ENCODE measurements at places on chromosomes 6 and 20. TPM values are rescaled to one million over a fixed set of nuclear protein-coding genes. Genes with fewer than 3 reads are reported as not detected.

ID4 gene
- polyA plus RNA-seq: 10.1 TPM

PACRG gene
- polyA plus RNA-seq: 0.49 TPM

EEF1A2 gene
- 18.6 TPM for polyA plus RNA-seq

HEY2 gene
- 0.81 TPM for polyA plus RNA-seq

OXT gene
- polyA plus RNA-seq: 5.6 TPM

- DNase-seq: no peak
Measured at GRCh38 chr20:33868595-33868994, 57.4 kb downstream of the CHMP4B start.

- peak; percentile 5 for DNase-seq
Measured at GRCh38 chr6:87623248-87623647, 33.3 kb downstream of the ORC3 start.

DNA sequence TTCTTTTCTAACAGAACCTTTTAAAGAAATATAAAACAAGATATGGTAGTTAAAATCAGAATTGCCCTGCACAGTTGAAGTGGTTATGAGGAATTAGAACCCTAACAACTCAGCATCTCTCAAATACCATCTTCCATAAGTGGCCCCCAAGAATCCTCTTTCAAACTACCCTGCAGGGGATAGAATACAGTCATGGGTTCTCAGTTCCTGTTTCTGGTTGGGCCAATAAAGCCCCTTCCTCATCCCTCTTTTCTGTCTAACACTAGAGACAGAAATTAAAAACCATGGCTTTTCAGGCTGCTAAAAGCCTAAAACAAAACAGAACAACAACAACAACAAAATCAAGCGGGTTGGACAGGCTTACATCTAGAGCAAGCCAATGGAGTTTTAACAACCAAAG lies 6.7 kb upstream of the LCA5 start:
- DNase-seq: no peak

DNA sequence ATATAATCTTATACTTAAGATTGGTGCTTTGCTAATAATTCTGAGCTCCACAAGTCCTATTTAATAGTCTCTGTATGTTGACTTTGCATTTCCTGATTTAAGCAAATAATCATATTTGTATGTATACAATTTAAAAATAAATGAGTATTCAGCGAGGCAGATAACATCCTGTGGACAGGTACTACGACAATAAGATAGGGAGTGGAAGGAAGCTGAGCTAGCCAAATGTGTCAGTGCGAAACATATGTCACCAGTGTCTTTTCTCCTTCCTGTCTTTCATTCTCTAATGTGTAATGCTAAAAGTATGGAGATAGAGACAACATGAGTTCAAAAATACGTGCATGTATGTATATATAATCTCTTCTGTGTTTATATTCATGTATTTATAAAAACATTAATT lies 359.6 kb upstream of the KCNQ5 start:
- no peak for DNase-seq

GRCh38 chr6:122804962-122805485 lies 16.0 kb downstream of the SMPDL3A start:
- no peak for DNase-seq

DNA sequence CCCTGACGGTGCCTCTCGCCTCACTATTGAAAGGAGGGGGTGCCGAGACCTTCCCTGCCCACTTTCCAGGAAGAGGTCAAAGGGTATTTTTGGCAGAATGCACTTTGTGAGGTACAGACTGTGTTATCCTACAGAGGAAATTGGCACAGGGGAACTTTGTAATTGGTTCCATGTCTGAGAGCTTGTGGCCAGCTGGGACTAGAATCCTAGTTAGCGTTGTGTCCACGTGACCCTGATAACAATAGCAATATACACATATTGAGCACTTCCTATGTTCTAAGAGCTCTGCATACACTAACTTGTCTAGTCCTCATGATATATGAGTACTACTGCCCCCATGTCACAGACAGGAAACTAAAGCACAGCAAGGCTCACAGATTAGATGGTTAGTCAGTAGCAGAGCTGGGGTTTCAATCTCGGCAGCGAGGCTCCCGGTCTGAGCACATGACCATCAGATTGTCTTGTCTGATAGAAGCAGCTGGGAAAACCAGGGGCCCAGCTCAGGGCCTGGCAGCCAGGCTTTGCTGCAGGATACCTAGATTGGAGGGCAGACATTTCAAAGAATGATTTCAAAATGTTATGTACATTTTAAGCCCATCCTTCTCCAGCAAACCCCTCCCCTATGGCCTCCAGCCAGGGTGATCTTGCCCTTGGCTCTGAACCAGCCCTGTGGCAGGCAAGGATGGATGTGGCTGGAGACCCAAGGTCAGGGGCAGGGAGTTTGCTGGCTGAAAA lies 1.4 kb downstream of the MAPK13 start:
- DNase-seq: peak; percentile 97

DNA sequence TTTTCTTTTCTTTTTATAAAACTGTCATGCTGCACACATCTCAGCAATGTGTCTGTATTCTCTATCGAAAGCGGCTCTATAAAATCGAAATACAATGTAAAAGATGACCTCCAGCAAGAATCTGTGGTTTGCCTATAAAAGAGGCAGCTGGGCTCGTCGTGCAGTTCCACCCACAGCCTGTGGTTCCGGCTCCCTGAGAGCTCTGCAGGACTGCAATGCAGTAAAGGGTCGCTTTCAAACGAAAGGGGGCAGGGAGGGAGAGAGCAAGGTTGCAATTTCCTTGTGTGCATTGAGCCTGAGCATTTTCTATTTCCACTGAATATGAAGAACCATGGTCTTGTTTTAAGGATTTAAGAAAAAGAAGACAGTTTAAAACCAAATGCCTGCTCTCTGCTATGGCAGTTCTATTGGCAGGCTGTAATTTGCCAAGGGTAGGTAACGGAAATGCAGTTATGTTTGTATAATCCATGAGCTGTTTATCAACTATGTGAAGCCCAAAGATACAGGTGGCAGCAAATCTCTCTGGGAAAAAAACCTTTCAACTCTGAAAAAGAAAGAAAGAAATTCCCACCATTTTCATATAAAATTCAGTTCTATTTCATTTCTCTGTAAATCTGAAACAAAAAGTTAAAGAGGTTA lies 236.5 kb downstream of the HACE1 start:
- no peak for DNase-seq

- no peak for DNase-seq
Measured at GRCh38 chr6:20805021-20805420, 270.8 kb downstream of the CDKAL1 start.

DNA sequence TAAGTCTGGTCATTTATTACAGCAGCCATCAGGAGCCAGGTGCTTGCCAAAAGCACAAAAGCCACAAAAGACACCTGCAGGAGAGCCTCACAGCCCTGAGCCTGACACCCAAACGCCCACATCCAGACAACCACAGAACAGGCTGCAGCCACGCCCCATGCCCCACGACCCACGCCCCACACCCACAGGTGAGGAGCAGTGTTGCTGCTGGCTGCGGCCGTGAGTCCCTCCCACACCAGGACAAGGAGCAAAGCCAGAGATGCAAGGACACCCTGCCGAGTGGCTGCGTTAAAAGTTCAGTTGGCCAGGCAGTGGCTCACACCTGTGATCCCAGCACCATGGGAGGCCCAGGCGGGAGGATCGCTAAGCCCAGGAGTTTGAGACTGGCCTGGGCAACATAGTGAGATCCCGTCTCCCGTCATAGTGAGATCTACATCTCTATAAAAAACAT lies 43.0 kb downstream of the SLC2A4RG start:
- DNase-seq: no peak

DNA sequence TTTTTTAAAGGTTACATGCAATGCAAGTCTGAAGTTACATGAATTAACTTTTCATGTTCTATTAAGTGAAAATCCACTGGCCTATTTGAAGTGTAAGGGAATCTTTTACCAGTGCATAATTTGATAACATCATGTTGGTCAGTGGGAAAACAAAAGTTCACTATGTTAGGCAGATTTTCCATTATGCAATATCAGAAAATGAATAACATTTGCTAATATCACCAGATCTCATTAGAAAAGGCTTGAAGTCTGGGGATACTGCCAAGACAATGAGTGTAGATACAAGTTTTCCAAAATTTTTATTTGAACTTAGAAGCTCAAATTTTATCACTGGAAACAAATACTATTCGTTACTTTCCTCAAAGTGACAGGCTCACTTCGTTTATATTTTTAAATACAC lies 296.4 kb upstream of the CDH4 start:
- no peak for DNase-seq

- no peak for DNase-seq
Measured at GRCh38 chr6:142009647-142010046, 123.1 kb upstream of the GJE1 start.

DNA sequence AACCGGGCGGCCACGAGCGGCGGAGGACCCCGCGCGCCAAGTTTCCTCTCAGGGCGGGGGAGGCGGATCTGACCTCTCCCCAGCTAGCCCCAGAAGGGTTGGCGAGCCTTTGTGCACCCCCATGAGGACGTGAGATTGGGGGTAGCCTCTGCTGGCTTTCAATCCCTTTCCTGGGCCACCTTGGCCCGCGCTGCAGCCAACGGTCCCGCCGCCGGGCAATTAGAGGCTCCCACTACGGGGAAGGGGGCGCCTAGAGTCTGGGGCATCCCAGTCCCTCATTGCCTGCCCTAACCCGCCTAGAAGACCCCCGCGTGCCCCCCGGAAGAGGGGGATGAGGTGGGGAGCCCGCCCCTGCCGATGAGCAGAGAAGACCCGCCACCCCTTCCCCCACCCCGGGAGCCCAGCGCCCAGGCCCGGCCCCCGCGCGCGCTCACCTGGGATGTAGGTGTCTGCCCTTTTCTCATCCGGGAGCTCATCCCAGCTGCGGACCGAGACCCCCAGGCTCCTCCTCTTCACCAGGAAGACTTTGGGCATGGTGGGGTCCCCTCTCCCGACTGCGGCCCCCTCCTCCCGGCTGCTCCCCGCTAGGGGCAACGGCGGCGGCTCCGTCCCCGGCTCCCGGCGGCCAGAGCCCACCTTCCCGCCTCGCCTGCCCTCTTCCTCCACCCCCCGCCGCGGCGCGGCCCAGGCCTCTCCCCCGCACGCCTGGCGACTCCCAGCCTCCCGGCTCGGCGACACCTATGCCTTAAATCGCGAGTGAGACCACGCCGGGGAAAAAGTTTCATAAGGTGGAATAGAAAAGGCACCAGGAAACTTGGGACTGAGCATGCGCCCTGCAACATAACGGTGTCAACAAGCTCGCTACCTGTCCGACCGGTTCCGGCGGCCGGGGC lies at the start of gene OVOL2:
TSS of gene OVOL2 (minus strand) at position 816 of the 893 bp plus-strand sequence. CDS start at position 534, 282 bp downstream.
- DNase-seq: peak; percentile 93

DNA sequence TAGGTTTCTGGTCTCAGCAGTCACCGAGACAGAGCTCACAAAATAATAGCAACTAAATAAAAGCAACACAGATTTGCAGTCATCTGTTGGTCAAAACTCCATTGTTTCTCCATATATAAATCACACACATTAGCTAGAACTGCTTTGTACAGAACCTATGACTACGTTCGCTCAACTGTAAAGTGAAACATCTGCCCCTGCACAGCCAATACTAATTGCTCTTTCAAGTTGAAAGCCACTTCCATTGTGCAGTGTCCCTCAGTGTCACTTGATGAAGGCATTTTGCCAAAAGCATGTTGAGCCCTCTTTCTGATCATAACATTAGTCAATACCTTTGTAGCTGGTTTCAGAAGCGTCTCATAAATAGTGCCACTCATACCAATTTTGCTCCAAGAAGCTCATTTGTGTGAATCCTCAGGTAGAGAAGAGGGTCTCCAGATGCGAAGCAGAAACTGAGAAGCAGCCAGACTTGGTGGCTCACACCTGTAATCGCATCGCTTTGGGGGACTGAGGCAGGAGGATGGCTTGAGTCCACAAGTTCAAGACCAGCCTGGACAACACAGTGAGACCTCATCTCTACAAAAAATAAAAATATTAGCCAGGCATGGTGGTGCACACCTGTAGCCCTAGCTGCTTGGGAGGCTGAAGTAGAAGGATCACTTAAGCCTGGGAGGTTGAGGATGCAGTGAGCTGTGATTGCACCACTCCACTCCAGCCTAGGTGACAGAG lies 68.9 kb downstream of the PERP start:
- no peak for DNase-seq

GRCh38 chr6:36743538-36744303 lies 46.1 kb downstream of the RAB44 start:
- DNase-seq: peak; percentile 81

- no peak for DNase-seq
Measured at GRCh38 chr6:133623065-133623464, 265.8 kb upstream of the TCF21 start.

GRCh38 chr6:26576929-26577719 lies 19.6 kb upstream of the ABT1 start:
- DNase-seq: peak; percentile 46

DNA sequence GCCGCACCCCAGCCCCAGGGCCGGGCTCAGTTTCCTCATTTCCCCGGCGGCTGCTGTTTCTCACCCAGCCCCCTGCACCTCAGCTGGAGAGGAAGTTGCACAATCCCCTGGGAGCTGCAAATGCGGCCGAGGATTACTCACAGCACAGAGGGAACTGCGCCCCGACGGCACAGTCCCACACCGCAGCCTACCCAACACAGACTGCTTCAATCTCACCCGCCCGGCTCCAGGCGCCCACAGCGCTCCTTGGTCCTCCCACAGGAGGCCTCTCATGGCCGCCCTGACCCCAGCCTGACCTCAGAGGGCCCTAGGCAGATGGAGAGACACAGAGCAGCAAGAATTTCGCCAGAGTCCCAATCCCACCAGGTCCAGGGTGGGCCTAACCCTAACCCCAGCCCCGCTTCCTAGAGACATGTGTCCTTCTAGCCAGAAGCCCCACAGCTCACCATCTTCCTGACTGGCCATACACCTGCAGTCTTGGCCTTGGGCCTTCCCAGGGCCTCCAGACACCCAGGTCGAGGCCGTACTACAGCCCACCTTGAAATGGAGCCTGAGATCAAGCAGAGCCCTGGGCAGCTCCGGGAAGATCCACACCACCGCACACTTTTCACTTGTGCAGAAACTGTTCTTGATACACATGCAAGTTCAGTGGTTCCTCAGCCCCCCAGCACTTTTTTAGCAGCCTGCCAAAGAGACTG lies 11.7 kb downstream of the TFEB start:
- no peak for DNase-seq
